Forelimb muscle (tissue), 1 donor: ENCODE measurements at places on chromosomes 13 and 19. TPM values are rescaled to one million over a fixed set of nuclear protein-coding genes. Genes with fewer than 3 reads are reported as not detected.

Gene HIF3A
- polyA plus RNA-seq: 330 TPM

- DNase-seq: no peak
Observed at GRCh38 chr13:77345150-77345780, 18.4 kb upstream of the MYCBP2 start.

Gene LRRC8E
- 0.23 TPM for polyA plus RNA-seq

- DNase-seq: no peak
Observed at GRCh38 chr19:38714354-38714778, 29.9 kb downstream of the CAPN12 start.

Gene CEBPA
- polyA plus RNA-seq: 4.4 TPM

GRCh38 chr19:5698635-5699422 lies 8.7 kb downstream of the RPL36 start:
- DNase-seq: no peak

DNA sequence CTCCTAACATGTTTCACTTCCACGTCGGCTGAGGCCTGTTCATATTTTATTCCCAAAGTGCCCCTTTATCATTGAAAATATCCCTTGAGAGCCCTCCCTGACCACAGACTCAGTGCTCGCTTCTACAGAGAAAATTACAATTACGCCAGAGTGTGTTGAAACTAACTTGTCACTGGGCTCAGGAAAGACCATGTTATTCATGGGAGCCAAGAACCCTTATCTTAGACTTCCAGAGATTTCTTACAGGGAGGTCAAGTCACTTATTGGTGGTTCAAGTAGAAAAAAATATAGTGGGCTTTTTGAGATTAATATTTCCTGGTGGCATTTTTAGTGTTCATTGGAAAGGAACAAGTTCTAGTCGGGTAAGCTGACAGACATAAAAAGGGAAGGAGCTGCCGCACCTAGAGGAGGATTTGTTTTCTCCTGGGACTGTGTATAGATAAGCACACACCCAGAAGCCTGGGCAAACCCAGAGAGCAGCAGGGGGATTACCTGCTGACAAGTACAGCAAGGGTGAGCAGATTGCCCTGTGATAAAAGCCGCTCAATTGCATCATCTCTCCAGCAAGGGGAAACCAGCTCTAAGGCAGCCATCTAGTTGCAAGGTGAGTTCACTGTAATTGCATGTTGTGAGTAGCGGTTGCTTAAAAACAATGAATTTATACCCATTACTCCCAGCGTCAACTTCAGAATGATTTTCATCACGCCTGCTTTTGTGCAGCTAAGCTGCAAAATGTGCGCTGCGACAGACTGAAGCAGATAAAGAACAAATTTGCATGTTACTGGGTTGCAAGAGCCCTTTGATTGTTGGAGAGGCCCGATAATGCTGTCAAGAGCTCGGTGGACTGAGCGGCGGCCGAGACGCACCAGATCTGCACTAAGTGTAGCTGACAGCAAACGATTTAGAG lies 46.2 kb downstream of the DCT start:
- no peak for DNase-seq

Gene DGKH
- 3.1 TPM for polyA plus RNA-seq

- no peak for DNase-seq
Observed at GRCh38 chr13:99083981-99084380, 106.1 kb upstream of the DOCK9 start.

Gene FARP1
- 73.0 TPM for polyA plus RNA-seq

Gene CEACAM1
- 2.6 TPM for polyA plus RNA-seq

GRCh38 chr13:99404005-99404755 lies 97.0 kb upstream of the GPR183 start:
- no peak for DNase-seq

GRCh38 chr13:25169356-25169755 lies 2.7 kb downstream of the AMER2 start:
- no peak for DNase-seq

Gene LRRC63
- polyA plus RNA-seq: 0.11 TPM

Gene LILRB5
- polyA plus RNA-seq: 8.1 TPM

Gene ZNF730
- polyA plus RNA-seq: 3.0 TPM

- DNase-seq: no peak
Observed at GRCh38 chr19:8307400-8307964, 676 bp downstream of the CD320 start.

Gene SNRNP70
- polyA plus RNA-seq: 218 TPM

GRCh38 chr19:31300422-31300821 lies 48.8 kb downstream of the TSHZ3 start:
- DNase-seq: no peak

DNA sequence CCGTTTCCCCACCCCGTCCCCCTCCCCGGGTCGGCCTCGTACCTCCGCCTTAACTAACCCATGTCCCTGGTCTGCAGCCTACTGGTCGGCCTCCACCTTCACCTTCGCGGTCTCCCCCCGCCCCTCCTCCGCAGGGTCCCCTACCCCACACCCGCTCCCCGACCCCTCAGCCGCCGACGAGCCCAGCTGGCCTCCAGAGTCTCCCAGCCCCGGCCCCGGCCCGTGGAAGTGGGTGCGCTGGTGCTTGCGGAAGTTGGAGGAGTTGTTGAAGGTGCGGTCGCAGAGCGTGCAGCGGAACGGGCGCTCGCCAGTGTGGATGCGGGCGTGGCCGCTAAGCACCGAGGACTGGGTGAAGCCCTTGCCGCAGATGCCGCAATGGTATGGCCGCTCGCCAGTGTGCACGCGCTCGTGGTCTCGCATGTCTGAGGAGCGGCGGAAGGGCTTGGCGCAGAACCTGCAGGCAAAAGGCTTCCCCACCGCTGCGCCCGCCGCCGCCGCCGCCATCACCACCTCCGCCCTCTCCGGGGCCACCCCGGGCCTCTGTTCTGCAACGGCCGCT lies 2.6 kb downstream of the ZNF784 start:
- no peak for DNase-seq

Gene BSPH1
- polyA plus RNA-seq: not detected

DNA sequence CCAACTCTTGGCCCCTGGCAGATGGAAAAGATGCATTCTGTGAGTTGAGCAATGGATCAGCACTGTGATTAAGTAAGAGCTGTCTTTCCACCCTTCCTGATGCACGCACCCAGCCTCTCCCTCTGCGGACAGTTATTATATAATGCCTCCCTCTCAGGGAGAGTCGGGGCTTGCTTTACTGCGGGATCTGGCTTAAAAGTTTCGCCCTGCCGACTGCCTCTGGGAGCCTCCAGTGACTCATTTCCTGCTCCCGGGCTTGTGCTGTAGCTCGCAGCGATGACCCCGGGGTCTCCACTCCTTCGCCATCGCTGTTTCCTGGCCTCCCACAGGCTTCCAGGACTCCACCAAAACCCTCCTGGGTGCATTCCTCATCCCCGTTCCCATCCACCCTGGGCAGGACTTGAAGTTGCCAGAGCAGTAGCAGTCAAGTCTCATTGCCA lies 107.4 kb upstream of the SLC7A1 start:
- no peak for DNase-seq

DNA sequence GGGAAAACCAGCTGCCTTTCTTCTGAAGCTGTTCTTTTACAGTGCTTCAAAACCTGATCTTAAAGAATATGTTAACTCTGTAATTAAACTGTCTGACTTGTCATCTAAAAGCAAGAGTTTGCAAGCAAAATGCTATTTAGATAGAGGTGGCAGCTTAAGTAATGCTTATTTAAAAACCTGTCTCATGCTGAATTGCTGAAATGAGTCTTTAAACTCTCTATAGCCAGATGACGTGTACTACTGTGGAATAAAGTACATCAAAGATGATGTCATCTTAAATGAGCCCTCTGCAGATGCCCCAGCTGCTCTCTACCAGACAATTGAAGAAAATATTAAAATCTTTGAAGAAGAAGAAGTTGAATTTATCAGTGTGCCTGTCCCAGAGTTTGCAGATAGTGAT lies 22.9 kb downstream of the ITM2B start:
- DNase-seq: no peak

Gene THSD1
- polyA plus RNA-seq: 18.4 TPM

Gene KMT2B
- polyA plus RNA-seq: 23.0 TPM

Gene RAVER1
- 10.9 TPM for polyA plus RNA-seq

GRCh38 chr13:23159205-23159759 lies 21.5 kb upstream of the SGCG start:
- DNase-seq: no peak

Gene DNASE2
- polyA plus RNA-seq: 8.2 TPM

Gene CCDC169
- polyA plus RNA-seq: 2.6 TPM

Gene CFAP97D2
- not detected for polyA plus RNA-seq

Gene ZNF793
- polyA plus RNA-seq: 10.9 TPM

- DNase-seq: no peak
Observed at GRCh38 chr13:103803349-103803748, 737.1 kb upstream of the SLC10A2 start.

Gene CEACAM21
- 0.82 TPM for polyA plus RNA-seq

Gene NANOS3
- polyA plus RNA-seq: 2.0 TPM

DNA sequence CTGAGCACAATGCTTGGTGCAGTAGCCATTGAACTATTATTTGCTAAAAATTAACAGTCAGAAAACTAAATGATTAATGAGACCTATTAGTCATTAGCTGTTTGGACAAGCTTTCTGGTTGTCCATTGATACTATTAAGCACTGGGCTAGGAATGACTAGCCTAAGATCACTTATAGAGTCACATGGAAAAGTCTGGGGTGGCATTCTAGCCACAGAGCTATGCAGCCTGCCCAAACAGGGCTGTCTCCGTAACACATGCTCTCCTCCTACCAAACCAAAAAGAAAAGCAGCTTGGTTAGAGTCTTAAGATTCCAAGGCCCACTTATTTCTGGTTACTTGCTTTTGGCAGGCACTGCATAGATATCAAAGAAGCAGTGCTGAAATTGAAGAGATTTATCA lies 193.5 kb upstream of the NBEA start:
- no peak for DNase-seq

- no peak for DNase-seq
Observed at GRCh38 chr13:74056801-74057542, 77.2 kb downstream of the KLF12 start.

Gene GPR12
- polyA plus RNA-seq: 0.15 TPM

- DNase-seq: no peak
Observed at GRCh38 chr19:10812902-10813404, 23.1 kb downstream of the TMED1 start.

GRCh38 chr13:44058067-44058466 lies 178.4 kb downstream of the LACC1 start:
- DNase-seq: no peak

Gene C5AR2
- 0.47 TPM for polyA plus RNA-seq

Gene UBE2M
- polyA plus RNA-seq: 61.8 TPM

DNA sequence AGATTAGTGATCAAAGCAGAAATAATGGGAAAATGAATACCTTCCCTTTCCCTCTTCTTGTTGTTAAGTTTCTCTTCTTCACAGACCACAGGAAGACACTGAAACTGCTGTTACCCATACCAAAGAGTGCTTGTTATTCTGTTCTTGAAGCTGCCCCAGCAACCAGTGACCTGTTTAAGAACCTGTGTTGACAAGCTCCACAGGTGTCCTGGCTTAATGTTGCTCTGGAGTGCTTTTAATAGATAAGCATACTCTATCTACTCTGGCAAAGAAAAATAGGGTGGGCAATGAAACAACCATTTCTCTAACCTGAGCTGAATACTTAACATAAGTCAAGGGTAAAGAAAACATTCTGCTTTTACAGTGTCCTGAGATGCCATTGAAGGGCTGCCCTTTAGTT lies 506.7 kb upstream of the GPC6 start:
- DNase-seq: no peak

- DNase-seq: no peak
Observed at GRCh38 chr13:98495627-98496478, 81.1 kb downstream of the STK24 start.
